Activated CD8-positive, alpha-beta memory T cell treated with anti-CD3 and anti-CD28 coated beads for 36 hours (primary cell): ENCODE measurements at places on chromosomes 1 and 21. TPM values are rescaled to one million over a fixed set of nuclear protein-coding genes. Genes with fewer than 3 reads are reported as not detected.

The RPTN gene
- not detected for total RNA-seq

The DCST2 gene
- total RNA-seq, result not detected

The ZNF687 gene
- total RNA-seq, result 21.6 TPM

The RUNX3 gene
- 183 TPM for total RNA-seq

The CELF3 gene
- not detected for total RNA-seq
